Substantia nigra (tissue), 51 donors: ENCODE measurements at places on chromosomes 1 and 21.

DNA sequence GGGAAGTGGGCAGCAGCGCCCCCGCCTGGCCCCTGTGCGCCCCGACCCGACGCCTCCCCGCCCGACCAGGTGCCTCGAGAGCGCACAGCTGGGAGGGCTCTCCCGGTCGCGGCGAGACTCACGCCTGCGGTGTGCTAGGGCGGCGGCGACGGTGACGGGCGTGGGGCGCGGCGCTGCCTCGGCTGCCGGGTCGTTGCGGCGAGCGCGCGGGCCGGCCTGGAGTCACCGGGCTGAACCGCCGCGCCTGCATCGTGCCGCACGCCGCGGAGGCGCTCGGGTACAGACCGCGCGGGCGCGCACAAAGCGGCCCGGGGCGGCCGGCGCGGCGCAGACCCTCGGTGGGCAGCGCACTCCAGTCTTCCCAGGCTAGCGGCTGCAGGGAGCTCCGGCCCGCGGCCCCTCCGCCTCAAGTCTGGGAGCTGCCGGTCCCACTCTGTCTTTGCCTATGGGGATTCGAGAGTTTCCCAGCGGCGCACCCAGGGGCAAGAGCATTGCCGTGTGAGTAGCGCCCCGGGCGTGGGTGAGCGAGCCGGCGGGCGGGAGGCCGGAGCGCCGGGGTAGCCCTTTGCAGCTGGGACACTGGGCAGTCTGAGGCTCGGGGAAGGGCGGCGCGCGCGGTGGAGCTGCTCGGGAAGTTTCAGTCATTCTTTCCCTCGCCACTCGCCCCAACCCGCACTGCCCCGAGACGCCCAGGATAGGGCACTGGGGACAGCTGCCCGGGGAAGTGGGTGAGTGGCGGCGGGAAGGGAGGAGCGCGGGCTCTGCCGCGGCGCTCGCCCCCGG is at the start of gene SLC35F3:
SLC35F3 (plus strand) TSS at position 44 of the 783 bp plus-strand sequence.
- DNase-seq, result no peak

GRCh38 chr1:53502641-53503432 is 43.6 kb downstream of the DMRTB1 start:
- DNase-seq, result no peak

DNA sequence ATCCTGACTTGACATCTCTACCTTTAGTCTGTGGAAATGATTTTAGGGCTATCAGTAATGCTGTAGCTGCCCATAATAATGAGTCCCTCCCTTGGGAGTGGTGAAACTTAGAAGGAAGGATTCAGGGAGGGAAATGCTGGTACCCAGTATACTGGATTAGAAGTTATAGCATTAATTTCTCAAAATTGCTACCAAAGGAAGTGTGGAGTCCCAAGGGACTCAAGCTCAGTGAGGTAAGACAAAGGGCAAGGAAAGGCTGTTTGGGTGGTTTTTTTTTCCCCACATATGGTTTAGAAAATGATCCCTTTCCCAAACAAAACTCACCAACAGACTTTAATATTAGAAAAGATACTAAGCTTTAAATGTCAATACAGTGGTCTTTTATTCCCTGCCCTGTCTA is 99.9 kb downstream of the CD247 start:
- no peak for DNase-seq

DNA sequence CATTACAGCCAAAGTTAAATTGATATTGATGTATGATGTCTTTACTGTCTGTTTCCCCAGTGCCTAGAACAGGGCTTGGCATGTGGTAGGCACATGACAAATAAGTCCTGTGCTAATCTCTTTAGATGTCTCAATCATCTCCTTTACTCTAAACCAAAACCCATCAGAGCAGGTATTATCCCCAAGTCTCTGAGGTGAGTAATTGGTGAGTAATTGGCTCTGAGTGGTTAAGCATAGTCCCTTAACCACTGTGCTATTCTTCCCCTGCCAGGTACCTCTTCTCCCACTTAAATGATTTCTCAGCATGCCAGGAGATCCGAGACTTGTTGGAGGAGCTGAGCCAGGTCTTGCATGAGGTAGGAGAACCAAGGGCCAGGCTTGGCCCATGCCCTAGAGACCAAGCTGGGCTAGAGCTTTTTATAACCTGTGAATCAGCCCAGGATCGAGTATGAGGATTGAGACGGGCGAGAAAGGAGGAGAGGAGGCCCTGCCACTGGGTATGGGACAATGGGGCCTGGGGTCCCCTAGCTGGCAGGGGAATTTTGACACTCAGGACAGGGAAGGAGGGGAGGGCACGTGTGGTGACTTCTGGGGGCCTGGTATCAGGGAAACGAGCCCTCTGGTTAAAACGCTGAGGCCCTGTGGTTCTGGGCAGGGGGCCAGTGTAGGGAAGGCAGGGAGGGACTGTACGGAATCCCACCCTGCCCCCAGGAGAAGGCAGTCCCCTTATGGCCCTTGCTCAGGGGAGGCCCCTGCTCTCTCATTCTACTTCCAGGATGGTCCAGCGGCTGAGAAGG is 4.5 kb downstream of the CNKSR1 start:
- DNase-seq, result no peak

- DNase-seq, result no peak
Observed at GRCh38 chr1:206713910-206714312, 29.2 kb downstream of the MAPKAPK2 start.

DNA sequence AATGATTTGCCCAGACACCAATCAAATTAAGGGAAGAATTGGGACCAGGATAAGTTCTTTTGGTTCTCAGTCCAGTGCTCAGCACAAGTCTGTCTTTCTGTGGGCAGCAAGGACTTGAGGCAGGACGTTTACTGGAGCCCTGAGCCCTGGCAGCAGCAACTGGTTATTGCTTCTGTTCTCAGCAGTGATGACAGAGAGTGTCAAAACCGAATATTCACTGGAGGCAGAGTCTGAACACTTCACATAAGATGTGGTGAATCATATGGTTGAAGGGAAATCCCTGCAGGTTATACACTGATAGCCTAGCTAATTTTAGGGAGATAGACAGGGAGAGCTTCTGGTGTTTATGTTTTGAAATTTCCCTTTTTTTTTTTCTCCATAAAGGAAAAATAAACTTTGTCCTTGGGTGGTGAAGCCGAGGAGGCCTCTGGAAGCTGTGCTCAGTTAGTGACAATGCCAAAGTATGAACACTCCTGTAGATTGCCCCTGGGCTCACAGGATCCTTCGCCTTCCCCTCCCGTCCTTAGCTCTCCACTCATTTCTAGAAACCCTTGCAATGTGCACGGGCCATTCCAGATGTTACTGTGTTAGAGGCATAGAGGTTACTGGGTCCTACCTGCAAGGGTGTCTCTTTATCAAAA is 26.3 kb upstream of the TSPAN2 start:
- DNase-seq, result no peak

- DNase-seq, result no peak
Observed at GRCh38 chr1:245363461-245364200, 208.8 kb downstream of the KIF26B start.

GRCh38 chr1:50917138-50918137 is 42.6 kb downstream of the FAF1 start:
- no peak for DNase-seq

DNA sequence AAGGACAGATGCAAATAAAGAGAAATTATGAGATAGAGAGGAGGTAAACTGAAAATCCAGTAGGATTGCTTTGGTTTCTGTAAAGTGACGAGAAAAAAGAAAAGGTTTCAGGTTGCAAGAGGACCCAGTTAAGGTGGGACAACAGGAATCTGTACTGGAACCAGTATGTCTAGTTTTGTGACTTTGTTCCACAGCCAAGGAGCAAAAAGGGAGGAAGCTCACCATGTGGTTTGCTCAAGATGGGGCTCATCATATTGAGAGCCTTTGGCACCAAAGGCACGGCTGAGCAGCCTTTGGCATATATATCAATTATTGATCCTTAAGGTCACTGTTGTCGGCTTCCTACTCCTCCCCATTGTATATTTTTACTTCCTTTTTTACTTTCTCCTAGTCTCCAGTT is 1.8 kb upstream of the ZDHHC18 start:
- no peak for DNase-seq

DNA sequence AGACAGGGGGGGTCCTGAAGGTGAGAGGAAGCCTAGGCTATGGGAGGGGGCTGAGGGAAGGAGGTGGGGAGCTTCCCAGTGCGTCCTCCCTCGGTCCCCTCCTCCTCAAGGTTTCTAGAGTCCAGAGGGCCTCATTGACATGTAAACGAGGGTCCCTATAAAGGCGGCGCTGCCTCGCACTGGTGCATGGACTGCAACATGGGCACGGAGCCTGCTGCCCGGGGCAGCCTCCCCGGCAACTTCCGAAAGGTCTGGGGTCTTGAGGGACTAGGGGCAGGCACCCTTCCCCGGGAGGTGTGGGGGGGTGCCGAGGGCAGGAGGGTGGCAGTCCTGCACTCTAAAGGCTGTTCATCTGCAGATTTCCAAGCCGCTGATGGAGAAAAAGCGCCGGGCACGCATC is at the start of gene HES3:
HES3 (plus strand) TSS at position 187 of the 400 bp plus-strand sequence; CDS start at position 374, 187 bp downstream.
- no peak for DNase-seq

DNA sequence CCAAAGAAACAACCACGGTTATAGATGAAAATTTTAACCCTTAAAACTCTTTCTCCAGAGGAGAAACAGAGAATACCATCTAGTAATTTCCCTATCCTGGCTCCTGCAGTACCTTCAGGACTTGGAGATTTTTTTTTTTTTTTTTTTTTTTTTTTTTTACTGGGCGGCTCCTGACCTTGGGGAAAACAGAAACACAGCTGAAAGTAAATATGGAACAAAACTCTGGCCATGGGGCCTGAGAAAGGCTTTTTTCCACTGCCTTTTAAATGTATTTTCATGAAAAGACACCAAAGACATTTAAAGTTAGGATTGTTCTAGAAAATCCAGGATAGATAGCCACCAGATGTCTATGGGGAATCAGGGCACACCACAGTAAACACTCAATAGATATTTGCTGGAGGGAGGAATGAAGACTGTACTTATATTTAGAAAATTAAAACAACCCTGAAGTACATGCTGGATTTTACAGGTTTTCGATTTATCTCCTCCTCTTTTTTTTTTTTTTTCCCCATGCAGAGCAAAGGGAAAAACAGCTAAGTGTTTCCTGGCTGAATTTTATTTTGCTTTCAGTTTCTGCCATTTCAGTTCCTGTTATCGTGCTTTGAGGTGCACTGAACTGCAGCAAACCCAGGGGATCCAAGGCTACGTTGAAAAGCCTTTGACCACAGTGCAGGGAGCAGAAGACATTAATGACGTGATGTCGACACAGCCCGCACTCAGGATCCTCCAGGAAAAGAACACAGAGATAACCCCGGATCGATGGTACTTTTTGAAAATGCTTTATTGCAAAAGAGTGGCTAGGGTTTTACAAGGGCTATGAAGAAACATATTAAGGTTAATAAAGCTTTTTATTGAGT is 35.7 kb upstream of the CNN3 start:
- DNase-seq, result no peak

- no peak for DNase-seq
Observed at GRCh38 chr1:32891241-32891570, 4.9 kb downstream of the HPCA start.

GRCh38 chr1:67439277-67440029 is 9.3 kb upstream of the SERBP1 start:
- no peak for DNase-seq

DNA sequence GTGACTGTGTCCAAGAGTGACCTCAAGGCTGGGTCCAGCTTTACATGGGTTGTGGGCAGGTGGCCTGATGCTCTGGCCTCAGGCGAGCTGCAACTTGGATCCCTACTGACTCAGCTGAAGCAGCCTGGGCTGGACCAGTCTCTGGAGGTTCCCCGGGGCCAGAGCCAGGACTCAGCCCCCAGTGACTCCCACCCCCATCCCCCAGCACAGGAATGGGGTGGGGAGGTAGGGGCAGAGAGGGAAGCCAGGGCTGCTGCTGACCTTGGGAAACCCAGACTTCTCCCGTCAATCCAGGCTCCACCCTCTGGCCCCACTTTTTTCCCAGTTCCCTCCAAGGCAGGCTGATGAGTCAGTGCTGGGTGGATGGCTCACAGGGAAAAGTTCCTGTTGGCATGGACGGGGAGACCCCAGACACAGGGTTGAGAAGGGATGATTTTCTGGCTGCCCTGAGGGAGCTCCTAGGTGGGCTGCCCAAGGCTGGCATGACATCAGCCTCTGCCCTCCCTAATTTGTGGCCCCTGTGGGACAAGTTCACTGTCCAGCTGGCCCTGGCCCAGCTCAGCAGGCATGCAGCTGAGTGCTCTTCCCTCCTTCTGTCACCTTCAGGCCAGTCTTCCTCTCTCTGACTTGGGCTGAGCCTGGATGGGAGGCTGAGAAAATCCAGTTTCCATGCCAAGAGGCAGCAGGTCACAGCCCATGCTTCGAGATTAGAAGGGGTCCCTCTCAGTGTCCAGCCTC is 2.2 kb downstream of the ZC3H12A start:
- DNase-seq, result peak; percentile 76

- no peak for DNase-seq
Observed at GRCh38 chr1:71364236-71364635, 283.4 kb upstream of the ZRANB2 start.

- DNase-seq, result no peak
Observed at GRCh38 chr1:4324525-4324924, 329.9 kb upstream of the AJAP1 start.

DNA sequence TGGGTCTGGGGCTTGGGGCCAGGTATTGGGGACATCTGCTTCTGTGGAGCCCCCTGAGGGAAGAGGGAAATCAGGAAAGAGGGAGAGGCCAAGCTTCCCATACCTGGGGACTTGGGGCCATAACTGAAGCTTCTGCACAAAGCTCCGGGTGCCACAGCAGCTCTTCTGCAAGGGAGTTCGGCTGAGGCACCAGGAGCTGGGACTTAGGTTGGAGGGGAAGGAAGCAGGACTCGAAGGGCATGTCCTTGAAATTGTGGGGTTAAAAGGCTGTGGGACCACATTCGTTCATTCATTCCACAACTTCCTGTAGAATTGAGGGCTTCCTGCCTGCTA is 1.7 kb upstream of the EPS8L3 start:
- DNase-seq, result no peak

DNA sequence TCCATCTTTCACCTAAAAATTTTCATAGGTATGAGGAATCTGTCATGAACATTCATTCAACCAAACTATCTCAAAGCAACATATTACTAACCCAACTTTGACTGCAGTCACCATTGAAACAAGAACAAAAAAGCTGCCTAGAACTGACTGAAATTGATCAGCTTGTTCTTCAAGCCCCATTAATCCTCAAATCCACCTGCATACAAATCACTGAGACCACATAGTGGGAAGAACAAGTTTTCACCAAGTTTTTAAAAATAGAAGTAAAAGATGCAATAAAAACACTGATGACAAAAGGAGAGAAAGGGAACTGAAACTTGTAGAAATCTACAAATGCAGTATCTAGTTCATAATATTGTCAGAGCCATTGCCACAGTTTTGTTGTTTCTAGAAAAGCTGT is 6.1 kb downstream of the SORT1 start:
- DNase-seq, result no peak

- no peak for DNase-seq
Observed at GRCh38 chr1:239802275-239802674, 289.4 kb upstream of the FMN2 start.

- DNase-seq, result no peak
Observed at GRCh38 chr1:183583466-183583865, 6.8 kb downstream of the NCF2 start.
